ENCODE measurements at places on chromosomes 1 and 21.

DNA sequence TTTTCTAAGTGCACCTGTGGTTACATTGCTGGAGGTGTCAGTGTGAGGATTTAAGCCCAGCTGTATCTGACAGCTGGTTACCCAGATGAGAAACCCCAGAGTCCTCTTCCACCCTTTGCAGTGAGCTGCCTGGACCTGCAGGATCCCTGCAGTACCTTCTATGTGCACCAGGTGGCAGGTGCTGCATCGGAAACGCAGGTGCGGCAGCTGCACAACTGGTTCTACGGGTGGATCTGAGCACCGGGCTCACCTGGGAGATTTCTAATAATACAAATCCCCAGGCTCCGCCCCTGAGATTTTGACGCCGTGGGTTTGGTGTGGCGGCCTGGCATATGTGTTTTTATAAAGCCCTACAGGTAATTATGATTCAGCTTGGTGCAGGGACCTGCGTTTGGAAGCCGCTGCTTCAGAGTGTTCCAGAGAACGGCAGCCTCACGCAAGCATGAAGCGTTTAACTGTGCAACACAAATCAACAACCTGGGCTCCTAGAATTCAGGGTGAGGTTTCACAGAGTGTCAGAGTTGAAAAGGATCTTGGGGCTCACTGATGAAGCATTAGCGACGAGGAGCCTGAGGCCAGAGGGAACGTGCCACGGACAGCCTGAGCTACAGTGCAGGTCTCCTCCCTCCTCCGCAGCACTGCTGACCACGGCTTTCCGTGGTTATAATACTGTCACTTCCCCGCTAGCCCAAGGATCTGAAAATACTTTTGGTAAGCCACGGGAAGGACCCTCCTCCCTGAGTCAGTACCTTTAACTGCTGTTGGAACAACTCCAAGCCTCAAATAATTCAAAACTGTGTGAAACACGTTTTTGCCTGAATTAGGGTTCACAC lies 96.7 kb upstream of the TRABD2B start:
- DNase-seq, result peak; percentile 74

DNA sequence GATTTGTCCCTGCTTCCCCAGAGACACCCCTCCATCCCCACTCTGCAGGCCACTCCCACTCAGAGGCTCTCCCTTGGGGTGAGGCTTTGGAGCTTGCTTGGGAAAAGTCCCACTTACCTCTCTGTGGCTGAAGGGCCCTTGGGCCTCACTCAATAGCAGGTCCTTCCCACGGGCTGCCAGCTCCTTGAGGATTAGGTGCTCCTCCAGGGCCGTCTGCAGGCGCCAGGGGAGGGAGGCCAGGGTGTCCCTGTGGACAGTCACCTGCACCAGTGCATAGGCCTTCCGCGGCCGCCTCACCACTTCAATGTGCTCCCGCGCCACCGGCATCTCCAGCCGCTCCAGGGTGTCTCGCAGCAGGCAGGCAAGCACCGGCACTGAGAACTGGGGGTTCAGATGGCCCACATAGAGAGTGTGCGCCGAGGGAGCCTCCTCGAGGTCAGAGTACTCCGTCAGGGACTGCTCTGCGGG lies 1.4 kb downstream of the SLFNL1 start:
- no peak for DNase-seq

GRCh38 chr21:42655796-42656770 lies 2.7 kb downstream of the PDE9A start:
- DNase-seq, result no peak

DNA sequence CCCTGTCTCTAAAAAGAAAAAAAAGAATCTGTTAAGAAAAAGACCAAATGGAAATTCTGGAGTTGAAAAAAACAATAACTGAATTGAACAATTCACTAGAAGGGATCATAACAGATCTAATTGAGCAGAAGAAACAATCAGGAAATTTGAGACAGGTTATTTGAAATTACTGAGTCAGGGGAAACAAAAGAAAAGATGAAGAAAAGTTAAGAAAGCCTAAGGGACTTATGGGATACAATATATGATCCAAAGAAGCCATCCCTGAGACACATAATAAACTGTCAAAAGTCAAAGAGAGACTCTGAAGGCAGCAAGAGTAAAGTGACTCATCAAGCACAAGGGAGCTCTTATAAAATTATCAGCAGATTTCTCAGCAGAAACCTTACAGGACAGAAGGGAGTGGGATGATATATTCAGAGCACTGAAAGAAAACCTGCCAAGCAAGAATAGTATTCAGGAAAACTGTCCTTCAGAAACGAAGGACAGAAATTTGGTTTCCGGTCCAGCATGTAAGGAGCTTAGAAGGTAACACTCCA lies 44.5 kb downstream of the SLC2A1 start:
- DNase-seq, result no peak

DNA sequence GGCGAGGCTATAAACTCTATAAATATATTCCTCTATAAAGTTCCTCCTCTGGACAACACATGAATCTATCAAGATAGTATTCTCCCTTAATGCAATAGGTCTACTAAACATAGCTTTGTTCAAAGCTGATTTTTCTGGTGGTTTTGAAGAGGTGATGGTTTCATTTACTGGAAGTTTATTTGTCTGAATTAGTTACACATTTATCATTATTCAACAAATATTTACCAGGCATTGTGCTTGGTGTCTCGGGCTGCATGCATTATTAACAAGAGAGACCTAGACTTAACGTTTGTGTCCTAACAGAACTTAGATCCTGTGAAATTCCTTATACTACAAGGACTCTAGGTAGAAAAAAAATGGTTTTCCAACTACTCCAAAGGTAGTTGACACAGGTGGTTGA lies 511.4 kb upstream of the B3GALT2 start:
- DNase-seq, result no peak

DNA sequence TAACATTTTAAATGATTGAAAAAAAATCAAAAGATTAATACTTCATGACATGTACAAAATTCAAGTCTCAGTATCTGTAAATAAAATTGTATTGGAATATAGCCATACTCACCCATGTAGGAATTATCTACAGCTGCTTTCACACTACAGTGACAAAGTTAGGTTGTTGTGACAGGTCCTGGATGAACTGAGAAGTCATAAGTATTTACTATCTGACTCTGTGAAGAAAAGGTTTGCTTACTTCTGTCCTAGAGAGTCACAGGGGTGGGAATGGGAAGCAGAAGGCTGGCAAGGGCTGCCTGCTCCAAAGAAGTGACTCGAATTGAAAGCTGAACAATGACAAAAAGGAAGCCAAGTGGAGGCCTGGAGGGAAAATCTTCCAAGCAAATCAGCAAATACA lies 155.2 kb downstream of the SLC30A10 start:
- no peak for DNase-seq

- no peak for DNase-seq
Observed at GRCh38 chr1:33709783-33710718, 153.8 kb upstream of the HMGB4 start.

DNA sequence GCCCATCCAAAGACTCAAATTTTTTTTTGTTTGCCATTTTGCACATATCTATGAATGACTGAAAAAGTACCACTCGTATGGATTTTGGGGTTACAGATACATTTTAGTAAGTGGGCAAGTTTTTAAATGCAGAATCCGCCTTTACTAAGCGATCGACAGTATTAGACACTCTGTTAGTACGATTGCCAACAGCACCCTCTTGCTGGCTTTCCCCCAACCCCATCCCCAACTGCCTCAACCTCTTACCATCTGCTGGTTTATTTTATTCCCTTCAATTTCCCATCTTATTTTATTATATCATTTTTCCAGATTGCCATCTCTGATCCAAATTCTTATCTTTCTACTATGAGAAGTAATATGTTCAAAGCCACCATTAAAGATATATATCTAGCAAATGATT lies 244.8 kb downstream of the LRRIQ3 start:
- DNase-seq, result no peak

DNA sequence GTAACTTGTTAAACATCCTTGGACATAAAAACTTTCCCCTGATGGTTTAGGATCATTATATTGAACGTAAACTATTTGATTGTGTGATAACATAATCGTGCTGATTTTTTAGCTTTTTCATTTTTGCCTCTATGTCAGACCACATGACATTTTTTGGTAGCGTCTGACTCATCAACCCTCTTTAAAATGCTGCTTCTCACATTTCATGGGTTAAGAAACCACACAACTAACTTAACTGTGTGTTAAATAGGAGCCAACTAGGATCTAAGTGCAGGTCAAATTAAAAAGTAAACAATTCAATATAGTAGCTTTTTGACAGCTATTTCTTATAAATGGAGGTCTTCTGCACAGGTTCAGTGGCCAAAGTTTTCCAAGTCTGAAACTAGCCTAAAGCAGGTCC lies 9.8 kb downstream of the BTG3 start:
- no peak for DNase-seq

DNA sequence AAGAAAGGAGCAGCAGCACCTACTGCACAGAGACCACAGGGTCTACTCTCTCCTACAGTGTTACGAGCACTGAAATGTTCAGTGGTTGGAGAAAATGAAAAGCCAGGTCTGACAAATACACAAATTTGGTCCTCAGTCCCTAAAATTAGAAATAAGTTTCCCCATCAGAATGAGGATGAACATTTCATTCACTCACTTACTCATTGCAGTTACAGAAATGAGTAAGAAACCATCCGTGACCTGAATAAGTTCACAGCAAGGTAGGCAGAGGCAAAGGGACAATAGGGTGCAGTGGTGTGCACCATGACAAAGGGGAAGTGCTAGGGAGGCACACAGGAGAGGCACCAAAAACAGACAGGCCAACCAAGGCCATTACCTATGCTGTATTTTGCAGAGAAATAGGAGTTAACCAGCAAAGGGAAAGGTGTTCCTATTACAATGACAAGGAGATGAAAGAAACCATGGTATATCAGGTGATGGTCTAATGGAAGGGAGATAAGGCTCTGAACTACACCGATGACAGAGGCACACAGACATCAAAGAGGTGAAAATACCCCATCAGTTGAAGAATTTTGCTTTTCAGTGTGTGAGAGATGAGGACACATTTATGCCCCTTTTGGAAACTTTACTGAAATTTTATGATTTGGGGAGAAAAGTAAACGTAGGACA lies 29.4 kb downstream of the VAV3 start:
- DNase-seq, result peak; percentile 27

DNA sequence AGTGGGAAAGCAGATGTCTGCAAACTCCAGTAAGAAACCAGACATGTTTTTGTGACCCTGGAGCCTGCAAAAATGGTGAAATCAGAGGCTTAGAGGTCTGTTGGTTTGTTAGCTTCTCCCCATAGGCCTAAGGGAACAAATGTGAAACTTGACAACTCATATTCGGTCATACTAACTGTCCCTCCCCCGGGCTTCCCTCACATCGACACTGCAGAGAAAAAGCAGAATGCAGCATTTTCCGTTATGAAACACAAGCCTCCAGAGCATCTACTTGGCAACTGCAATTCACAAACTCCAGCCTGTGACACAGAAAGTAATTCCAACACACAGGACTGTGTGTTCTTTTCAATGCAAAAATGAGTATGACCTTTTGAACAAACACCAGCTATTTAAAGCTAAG lies 3.7 kb downstream of the KCNA2 start:
- DNase-seq, result no peak
